ENCODE measurements at places on chromosomes 11 and 22. TPM values are rescaled to one million over a fixed set of nuclear protein-coding genes. Genes with fewer than 3 reads are reported as not detected.

- no peaks in the 10 kb centered on the region for H3K36me3 ChIP-seq
- no peaks in the 10 kb centered on the region for H3K27me3 ChIP-seq
- no peak for DNase-seq
- H3K27ac ChIP-seq: no peak overlapping the region
- no peak overlapping the region for H3K4me3 ChIP-seq
These were observed 50.5 kb downstream of the SMCO4 start for GRCh38 chr11:93492464-93493251.

GRCh38 chr11:64294774-64295173, 3.7 kb downstream of the KCNK4 start:
- H3K4me1 ChIP-seq: peaks cover 28% of the 10 kb centered on the region
- DNase-seq: no peak
- peaks cover 100% of the 10 kb centered on the region for H3K27me3 ChIP-seq

- no peak overlapping the region for H3K4me3 ChIP-seq
- H3K27ac ChIP-seq: no peak overlapping the region
- DNase-seq: no peak
These were observed 109.7 kb upstream of the NAV2 start for GRCh38 chr11:19602891-19603290.

- no peak overlapping the region for H3K4me3 ChIP-seq
- DNase-seq: no peak
- no peak overlapping the region for H3K27ac ChIP-seq
These were observed 1024.3 kb downstream of the BRD1 start for GRCh38 chr22:48803171-48803947.

The TBX1 gene
- polyA plus RNA-seq: not detected

- H3K4me3 ChIP-seq: no peak overlapping the region
- H3K27me3 ChIP-seq: no peaks in the 10 kb centered on the region
- peaks cover 49% of the 10 kb centered on the region for H3K36me3 ChIP-seq
- DNase-seq: no peak
- no peak overlapping the region for H3K27ac ChIP-seq
These were observed 4.8 kb downstream of the FBXO3 start for GRCh38 chr11:33769542-33769941.

The ABCC8 gene
- polyA plus RNA-seq: 2.6 TPM

DNA sequence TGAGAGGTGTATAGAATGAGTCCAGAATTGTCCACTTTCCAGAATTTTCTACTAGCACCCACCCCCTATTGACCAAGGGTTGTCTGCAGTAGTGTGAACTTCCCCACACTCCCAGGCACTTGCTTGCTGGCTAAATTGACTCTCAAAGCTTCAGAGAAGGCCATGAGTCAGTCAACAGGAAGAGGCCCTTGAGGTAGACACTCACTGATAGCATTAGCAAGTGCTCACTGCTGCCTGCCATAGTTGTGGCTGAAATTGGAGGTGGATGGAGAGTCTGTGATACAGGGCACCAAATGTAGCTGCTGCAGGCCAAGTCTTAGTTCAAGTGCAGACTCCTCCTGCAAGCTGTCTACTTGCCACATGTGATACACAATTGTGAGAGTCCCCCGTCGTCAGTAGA, 156.8 kb downstream of the SPON1 start:
- no peaks in the 10 kb centered on the region for H3K36me3 ChIP-seq
- H3K4me1 ChIP-seq: peaks cover 10% of the 10 kb centered on the region
- no peaks in the 10 kb centered on the region for H3K27me3 ChIP-seq
- no peak overlapping the region for H3K27ac ChIP-seq
- no peak for DNase-seq
- no peak overlapping the region for H3K4me3 ChIP-seq

The AKIP1 gene
- 19.3 TPM for polyA plus RNA-seq

The OR51I1 gene
- polyA plus RNA-seq: not detected

DNA sequence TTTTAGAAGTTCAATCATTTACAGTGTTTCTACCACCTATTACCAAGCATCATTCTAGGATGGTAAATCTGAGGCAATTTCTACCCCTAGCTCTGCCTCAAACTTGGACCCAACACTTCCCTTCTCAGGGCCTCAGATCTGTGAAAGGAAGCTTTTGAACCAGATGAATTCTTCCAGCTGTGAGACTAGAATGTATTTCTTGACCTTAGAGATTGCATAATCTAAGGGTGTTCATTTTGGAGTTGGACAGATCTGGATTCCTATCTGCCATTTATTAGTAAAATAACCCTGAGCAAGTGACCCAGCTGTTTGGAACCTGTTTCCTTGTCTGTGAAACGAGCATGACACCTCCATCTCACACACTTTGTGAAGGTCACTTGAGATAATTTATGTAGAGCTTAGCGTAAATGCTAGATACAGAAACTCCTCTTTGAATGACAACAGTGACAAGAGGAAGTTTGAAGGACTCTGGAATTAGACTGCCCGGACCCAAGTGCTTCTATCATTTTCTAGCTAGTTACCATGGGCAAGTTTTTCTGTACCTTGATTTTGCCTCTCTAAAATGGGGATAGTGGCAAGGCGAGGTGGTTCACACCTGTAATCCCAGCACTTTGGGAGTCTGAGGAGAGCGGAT, 3.8 kb upstream of the INTS5 start:
- peaks cover under 1% of the 10 kb centered on the region for H3K36me3 ChIP-seq
- H3K4me3 ChIP-seq: no peak overlapping the region
- H3K4me1 ChIP-seq: peaks cover 8% of the 10 kb centered on the region
- DNase-seq: no peak
- no peaks in the 10 kb centered on the region for H3K27me3 ChIP-seq
